ENCODE measurements at places on chromosomes 11 and 22.
A peak's percentile ranks its signal among the peaks of the same experiment; 100 is the strongest.

- H3K27me3 ChIP-seq: peaks cover 3% of the 10 kb centered on the region
- no peak within 1 kb of the TSS for H3K27ac ChIP-seq
- peaks cover 12% of the 10 kb centered on the region for H3K4me1 ChIP-seq
- peak within 1 kb of the TSS; percentile 93 for H3K4me3 ChIP-seq
Observed at GRCh38 chr11:62337303-62338181, at the start of gene ASRGL1. ASRGL1 (plus strand) TSS chr11:62337448; CDS start chr11:62337978, 530 bp downstream.

DNA sequence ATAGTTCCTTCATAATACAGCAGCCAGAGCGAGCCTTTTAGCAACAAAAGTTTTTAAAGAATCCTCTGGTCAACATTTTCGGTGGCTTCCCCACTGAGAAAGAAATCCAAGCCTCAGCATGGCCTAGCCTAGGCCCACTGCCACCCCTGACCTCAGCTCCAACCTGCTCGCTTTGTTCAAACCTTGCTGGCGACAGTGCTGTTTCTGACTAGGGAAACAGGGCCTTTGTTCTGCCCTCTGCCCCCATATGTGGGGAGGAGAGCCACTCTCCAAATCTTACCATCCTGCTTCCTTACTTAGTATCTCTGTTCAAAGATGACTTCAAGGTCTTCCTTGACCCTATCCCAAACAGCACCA is 95.8 kb downstream of the CCDC83 start:
- H3K4me3 ChIP-seq: no peak overlapping the region
- no peak for DNase-seq
- no peak overlapping the region for H3K27ac ChIP-seq
- H3K36me3 ChIP-seq: peaks cover 22% of the 10 kb centered on the region
- H3K4me1 ChIP-seq: peaks cover 3% of the 10 kb centered on the region

GRCh38 chr11:43589601-43590250 is 90.8 kb upstream of the HSD17B12 start:
- no peak overlapping the region for H3K27ac ChIP-seq
- no peaks in the 10 kb centered on the region for H3K36me3 ChIP-seq
- no peak for DNase-seq

- H3K27ac ChIP-seq: no peak overlapping the region
- no peaks in the 10 kb centered on the region for H3K4me1 ChIP-seq
- no peaks in the 10 kb centered on the region for H3K36me3 ChIP-seq
- H3K4me3 ChIP-seq: no peak overlapping the region
- no peaks in the 10 kb centered on the region for H3K27me3 ChIP-seq
Observed at GRCh38 chr11:25777343-25777742, 554.6 kb upstream of the ANO3 start.

- peak overlapping the region; percentile 57 for H3K27ac ChIP-seq
- peaks cover 32% of the 10 kb centered on the region for H3K4me1 ChIP-seq
- DNase-seq: peak; percentile 73
- H3K36me3 ChIP-seq: no peaks in the 10 kb centered on the region
Observed at GRCh38 chr11:77411717-77412441, 62.0 kb downstream of the PAK1 start.

DNA sequence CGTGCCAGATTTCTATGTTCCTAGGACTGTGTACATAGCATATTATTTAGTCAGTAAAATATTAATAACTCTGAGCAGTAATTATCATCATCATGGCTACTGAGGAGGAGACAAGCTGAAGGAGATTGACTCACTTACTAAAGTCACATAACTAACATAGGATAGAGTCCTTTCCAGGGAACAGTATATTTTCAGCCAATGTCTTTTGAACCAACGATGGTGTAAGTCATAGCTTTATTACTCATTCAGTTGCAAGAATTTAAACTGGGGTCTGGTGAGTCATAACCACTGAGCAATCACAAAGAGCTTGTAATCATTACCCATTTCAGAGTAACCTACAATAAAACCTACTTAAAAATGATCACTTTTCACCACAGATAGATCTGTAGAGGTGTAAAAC is 1564.8 kb upstream of the TENM4 start:
- H3K27me3 ChIP-seq: no peaks in the 10 kb centered on the region
- no peak overlapping the region for H3K4me3 ChIP-seq
- no peaks in the 10 kb centered on the region for H3K4me1 ChIP-seq
- H3K36me3 ChIP-seq: no peaks in the 10 kb centered on the region

- H3K4me3 ChIP-seq: no peak overlapping the region
- peaks cover 11% of the 10 kb centered on the region for H3K27me3 ChIP-seq
- peaks cover 21% of the 10 kb centered on the region for H3K4me1 ChIP-seq
- no peak overlapping the region for H3K27ac ChIP-seq
Observed at GRCh38 chr11:46315033-46315738, 32.1 kb upstream of the DGKZ start.

- no peak overlapping the region for H3K4me3 ChIP-seq
- H3K36me3 ChIP-seq: peaks cover 17% of the 10 kb centered on the region
- H3K27me3 ChIP-seq: peaks cover 5% of the 10 kb centered on the region
- no peak for DNase-seq
- peaks cover 14% of the 10 kb centered on the region for H3K4me1 ChIP-seq
Observed at GRCh38 chr11:125588505-125588904, 4.1 kb upstream of the STT3A start.

DNA sequence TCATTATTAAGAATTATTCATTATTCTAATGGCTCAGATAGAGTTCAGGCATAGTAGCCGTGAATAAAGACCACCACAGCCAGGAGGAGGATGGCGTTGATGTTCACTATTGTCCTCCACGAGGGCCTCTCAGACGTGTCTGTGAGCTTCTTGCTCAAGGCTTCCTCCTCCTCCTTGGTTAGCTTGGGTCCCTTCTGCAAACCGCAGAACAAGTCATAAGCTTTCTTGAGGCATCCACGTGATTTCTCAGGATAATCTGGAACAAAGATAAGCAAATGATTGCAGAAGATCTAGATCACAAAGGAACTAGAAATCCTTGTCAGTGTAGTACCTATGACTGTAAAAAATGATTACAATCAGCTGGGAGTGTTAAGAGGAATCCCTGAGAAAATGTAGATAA is 13.6 kb upstream of the RFPL2 start:
- no peak overlapping the region for H3K27ac ChIP-seq
- peaks cover 19% of the 10 kb centered on the region for H3K4me1 ChIP-seq
- H3K27me3 ChIP-seq: no peaks in the 10 kb centered on the region
- H3K4me3 ChIP-seq: no peak overlapping the region
- peaks cover 5% of the 10 kb centered on the region for H3K36me3 ChIP-seq

- H3K4me3 ChIP-seq: no peak overlapping the region
- peaks cover 4% of the 10 kb centered on the region for H3K36me3 ChIP-seq
- no peaks in the 10 kb centered on the region for H3K27me3 ChIP-seq
Observed at GRCh38 chr11:4459500-4459899, 10.4 kb downstream of the OR52K2 start.

GRCh38 chr11:62535802-62536201 is 10.8 kb downstream of the AHNAK start:
- H3K27ac ChIP-seq: no peak overlapping the region
- H3K4me1 ChIP-seq: peaks cover 10% of the 10 kb centered on the region
- no peak overlapping the region for H3K4me3 ChIP-seq
- no peak for DNase-seq

- H3K27ac ChIP-seq: no peak overlapping the region
- H3K4me3 ChIP-seq: no peak overlapping the region
- no peak for DNase-seq
- peaks cover 9% of the 10 kb centered on the region for H3K4me1 ChIP-seq
Observed at GRCh38 chr11:36141956-36142355, 147.3 kb downstream of the COMMD9 start.

GRCh38 chr22:39444247-39444800 is 12.5 kb upstream of the MGAT3 start:
- no peaks in the 10 kb centered on the region for H3K36me3 ChIP-seq
- H3K4me1 ChIP-seq: peaks cover 3% of the 10 kb centered on the region

DNA sequence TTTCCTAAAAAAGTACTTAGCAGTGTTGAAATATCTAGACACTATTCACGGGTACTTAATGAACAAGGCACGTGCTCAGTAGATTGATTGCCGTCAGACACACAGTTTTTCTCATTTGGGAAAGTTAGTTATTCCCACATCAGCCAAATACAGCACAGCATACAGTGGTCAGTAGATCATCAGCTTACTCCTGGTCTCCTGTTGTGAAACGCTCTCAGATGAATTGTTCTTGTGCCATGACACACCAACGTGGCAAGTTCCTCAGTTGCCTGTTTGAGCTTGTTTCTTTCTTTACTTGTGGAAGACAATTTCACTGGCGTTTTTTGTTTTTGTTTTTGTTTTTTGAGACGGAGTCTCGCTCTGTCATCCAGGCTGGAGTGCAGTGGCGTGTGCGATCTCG is 8.6 kb downstream of the TAB1 start:
- H3K27ac ChIP-seq: peak overlapping the region; percentile 3
- no peak for DNase-seq
- peaks cover 2% of the 10 kb centered on the region for H3K27me3 ChIP-seq
- H3K4me3 ChIP-seq: no peak overlapping the region
- no peaks in the 10 kb centered on the region for H3K4me1 ChIP-seq

GRCh38 chr11:107691000-107691750 is 20.7 kb downstream of the SLN start:
- H3K4me1 ChIP-seq: no peaks in the 10 kb centered on the region
- H3K4me3 ChIP-seq: no peak overlapping the region
- DNase-seq: no peak
- H3K27ac ChIP-seq: no peak overlapping the region
- H3K36me3 ChIP-seq: no peaks in the 10 kb centered on the region
- H3K27me3 ChIP-seq: peaks cover under 1% of the 10 kb centered on the region

DNA sequence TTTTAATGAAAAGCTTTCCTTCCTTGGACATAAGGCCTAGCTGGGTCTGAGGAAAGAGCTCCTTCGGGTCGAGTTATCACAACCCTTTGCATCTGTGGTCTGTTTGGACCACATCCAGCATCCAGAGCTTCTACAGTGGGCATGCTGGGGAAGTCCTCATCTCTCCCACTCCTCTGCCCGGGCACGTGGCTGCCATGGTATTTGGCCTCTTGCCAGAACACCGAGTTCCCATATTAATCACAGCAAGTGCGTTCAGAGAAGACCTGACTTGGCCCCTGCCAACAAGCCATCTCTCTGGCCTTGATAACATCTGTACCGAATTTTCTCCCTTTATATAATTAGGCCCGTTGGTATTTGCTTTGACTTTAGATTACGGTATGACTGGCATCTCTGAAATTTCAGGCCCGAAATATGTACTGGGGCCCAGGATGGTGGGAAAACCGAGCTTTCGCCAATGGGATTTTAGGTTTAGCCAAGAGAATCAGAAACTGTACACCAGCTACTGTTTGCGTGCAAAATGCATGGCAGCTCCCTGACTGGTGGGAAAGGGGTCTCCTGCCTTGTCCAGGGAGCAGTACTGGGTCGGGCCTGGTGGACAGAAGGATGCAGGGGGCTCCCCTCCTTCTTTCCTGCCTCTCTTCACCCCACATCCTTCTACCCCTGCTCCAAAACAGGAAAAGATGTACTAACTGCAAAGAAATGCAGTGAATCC is 90.0 kb downstream of the MICAL2 start:
- peaks cover 1% of the 10 kb centered on the region for H3K27me3 ChIP-seq
- peaks cover 45% of the 10 kb centered on the region for H3K4me1 ChIP-seq
- no peak for DNase-seq
- no peak overlapping the region for H3K4me3 ChIP-seq
- no peaks in the 10 kb centered on the region for H3K36me3 ChIP-seq

GRCh38 chr11:78187366-78188285 is 800 bp downstream of the KCTD21 start:
- peaks cover 28% of the 10 kb centered on the region for H3K4me1 ChIP-seq
- DNase-seq: no peak
- H3K27ac ChIP-seq: peak overlapping the region; percentile 57
- H3K36me3 ChIP-seq: peaks cover 6% of the 10 kb centered on the region
- peaks cover 5% of the 10 kb centered on the region for H3K27me3 ChIP-seq

GRCh38 chr22:29138556-29139305 is 65.9 kb downstream of the KREMEN1 start:
- H3K4me1 ChIP-seq: peaks cover 17% of the 10 kb centered on the region
- no peak overlapping the region for H3K27ac ChIP-seq
- no peak overlapping the region for H3K4me3 ChIP-seq
- H3K36me3 ChIP-seq: no peaks in the 10 kb centered on the region

GRCh38 chr22:22882033-22882717 is 5.4 kb upstream of the IGLL5 start:
- no peaks in the 10 kb centered on the region for H3K27me3 ChIP-seq
- no peaks in the 10 kb centered on the region for H3K4me1 ChIP-seq
- H3K27ac ChIP-seq: no peak overlapping the region
- H3K36me3 ChIP-seq: no peaks in the 10 kb centered on the region
- H3K4me3 ChIP-seq: no peak overlapping the region

- no peaks in the 10 kb centered on the region for H3K36me3 ChIP-seq
- no peak overlapping the region for H3K4me3 ChIP-seq
- peak; percentile 84 for DNase-seq
- H3K27me3 ChIP-seq: peaks cover 6% of the 10 kb centered on the region
- H3K27ac ChIP-seq: no peak overlapping the region
Observed at GRCh38 chr11:17528181-17528691, 16.0 kb downstream of the USH1C start.

DNA sequence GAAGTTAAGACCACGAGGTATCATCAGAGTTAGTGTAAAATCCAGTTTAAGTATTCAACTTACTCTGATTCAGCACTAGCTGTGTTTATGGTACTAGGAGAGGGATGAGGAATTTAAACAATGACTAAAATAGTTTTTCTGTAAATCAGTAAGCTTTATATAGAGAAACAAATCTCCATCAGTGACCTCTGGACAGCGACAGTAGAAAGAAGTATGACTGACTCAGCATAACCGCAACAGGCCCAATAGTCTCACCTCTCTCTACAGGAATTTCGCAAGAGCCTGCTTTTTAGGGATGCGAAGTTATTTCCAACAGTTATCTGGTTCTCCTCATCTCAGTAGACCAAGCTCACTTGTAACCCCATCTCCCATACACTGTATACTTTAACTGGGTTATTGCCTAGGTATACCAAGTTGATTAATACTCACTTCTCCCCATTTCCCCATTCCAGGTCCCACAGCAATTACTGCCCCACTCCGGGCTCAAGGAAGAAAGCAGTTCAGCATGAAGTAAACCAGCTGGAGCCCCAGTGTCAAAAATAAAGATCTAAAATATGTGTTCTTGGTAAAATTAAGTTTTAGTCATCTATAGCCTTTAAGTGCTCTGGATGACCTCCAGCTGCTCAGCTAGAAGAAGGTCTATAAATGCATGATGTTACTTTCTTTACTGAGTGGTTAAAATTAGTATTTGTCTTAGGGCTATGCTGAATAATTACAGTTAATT is 770.6 kb upstream of the CCDC90B start:
- no peak overlapping the region for H3K27ac ChIP-seq
- no peak overlapping the region for H3K4me3 ChIP-seq
- H3K36me3 ChIP-seq: no peaks in the 10 kb centered on the region
- peaks cover 1% of the 10 kb centered on the region for H3K27me3 ChIP-seq

GRCh38 chr22:22348127-22348814 is 103.7 kb downstream of the VPREB1 start:
- no peak overlapping the region for H3K27ac ChIP-seq
- peaks cover 11% of the 10 kb centered on the region for H3K27me3 ChIP-seq
- H3K4me1 ChIP-seq: peaks cover 10% of the 10 kb centered on the region
- DNase-seq: peak; percentile 30
- H3K36me3 ChIP-seq: no peaks in the 10 kb centered on the region
